ENCODE measurements at places on chromosomes 7 and 10.

- DNase-seq = no peak
These were observed 58.8 kb downstream of the WDR37 start for GRCh38 chr10:1114719-1115606.

GRCh38 chr10:5291501-5292195, 73.1 kb upstream of the UCN3 start:
- DNase-seq = no peak

GRCh38 chr7:100896732-100897608, 1.3 kb upstream of the ACHE start:
- peak; percentile 57 for DNase-seq

DNA sequence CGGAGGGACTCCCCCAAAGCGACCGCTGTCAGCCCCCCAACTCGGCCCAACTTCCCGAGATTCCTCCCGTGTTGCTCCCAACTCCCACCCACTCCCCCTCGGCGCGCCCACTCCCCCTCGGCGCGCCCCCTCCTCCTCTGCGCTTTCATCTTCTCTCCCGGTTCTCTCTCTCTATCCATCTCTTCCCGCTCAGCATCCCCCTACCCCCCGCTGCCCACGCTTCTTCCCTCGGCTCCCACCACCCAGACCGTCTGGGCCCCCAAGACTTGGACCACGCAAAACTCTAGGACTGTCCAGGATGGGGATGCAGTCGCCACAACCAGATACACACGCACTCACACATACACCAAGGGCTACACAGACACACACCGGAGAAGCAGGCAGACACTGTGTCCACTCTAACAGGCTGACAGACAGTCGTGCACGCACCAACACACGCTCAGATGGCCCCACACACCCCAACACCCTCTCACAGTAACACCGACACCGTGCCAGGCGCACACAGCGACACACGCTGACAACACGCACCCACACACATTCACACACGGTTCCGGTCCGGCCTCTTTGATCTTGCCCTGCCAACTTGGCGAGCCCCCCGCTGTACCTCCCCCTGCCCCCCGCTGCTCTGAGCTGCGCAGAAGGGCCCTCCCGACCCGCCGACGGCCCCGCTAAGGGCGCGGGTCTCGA, 1.1 kb downstream of the GRID1 start:
- no peak for DNase-seq

DNA sequence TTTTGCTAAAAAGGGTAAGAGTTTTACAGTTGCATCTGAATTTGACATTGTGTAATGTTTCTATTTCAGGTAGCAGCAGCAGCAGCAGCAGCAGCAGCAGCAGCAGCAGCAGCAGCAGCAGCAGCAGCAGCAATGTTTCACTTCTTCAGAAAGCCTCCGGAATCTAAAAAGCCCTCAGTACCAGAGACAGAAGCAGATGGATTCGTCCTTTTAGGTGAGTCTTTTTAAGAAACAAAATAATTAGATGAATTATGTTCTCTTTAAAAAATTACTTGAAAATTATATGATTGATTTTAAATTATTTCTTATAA, 32.6 kb downstream of the UMAD1 start:
- DNase-seq = no peak

DNA sequence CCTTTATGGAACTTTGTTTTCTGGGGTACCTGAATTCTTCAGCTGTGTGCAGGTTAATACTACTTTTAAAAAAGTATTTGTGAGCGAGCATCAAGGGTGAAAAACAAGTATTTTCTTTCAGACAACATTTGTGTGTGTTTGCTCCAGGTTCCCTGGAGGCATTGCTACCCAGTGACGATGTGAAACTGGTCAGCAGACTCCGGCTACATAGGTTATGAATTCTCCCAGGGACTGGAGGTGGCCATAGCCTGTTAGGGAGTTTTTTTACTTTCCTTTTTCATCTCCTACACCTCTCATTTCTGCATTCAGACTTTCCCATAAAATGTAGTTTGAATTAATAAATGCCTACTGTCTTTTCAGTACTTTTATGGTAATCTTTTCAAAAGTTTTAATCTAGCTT, 7.6 kb downstream of the AKR1D1 start:
- no peak for DNase-seq

DNA sequence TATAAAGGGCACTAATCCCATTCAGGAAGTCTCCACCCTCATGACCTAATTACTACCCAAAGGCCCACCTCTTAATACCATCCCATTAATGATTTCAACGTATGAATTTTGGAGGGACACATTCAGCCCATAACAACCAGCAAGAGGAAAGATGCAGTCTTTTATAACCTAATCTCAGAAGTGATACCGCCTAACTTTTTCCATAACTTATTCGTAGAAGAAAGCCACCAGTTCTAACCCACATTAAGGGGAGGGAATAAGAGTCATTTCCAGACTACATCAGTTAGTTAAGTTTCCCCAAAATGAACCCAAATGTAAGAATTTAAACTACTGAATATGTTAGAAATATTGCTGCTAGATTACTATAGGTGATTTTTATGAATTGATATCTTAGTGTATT, 32.1 kb upstream of the LHFPL3 start:
- no peak for DNase-seq

- DNase-seq = no peak
These were observed 43.7 kb downstream of the KIAA1549 start for GRCh38 chr7:138937484-138937883.

DNA sequence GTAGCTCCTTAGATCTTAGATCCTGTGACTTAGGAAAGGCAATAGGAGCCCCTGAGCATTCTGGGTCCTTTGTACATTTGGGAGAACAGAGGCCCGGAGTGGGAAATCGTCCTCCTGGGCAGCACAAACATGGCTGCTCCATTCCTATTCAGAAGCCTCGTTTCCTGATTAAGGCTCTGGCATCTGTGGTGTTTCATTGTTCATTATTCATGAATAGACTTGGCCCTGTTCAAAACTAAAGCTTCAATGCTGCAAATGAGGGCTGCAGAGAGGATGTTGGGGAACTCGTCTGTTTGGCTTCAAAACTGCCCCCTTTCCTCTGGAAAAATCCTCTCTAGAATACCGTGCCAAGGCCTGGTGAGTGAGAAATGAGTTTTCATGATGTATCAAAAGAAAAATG, 3.4 kb upstream of the HTRA1 start:
- DNase-seq = no peak

DNA sequence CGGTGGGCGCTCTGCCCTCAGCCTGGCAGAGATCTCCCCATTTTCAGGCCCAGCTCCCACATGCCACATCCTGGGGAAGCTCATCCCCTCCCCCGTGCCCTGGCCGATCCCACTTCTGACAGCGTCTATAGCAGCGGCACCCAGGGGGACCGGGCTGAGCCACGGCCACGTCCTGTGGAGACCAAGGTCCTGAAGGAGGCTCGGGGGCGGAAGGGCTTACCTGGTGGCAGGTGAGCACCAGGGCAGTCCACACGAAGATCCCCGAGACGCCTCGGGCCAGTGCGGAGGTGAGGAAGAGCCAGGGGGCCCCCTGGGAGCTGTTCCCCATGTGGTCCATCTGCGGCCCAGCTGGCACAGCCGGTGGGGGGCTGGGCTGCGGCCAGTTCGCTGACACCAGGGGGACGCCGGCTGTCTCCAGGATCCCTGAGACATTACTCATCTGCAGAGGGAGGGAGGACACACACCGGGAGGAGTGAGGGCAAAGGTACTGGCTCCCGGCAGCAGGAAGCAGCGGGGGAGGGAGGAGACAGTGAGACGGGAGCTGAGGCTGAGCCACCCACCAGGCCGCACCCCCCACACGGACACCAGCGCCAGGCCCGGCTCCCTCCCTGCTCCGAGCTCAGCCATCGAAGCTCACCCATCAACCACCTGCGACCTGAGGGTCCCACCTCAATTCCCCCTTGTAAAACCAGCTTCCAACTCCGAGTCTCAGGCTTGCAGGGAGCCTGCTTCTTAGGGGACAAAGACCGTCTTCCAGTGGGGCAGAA, 776 bp downstream of the TMEM184A start:
- DNase-seq = no peak

DNA sequence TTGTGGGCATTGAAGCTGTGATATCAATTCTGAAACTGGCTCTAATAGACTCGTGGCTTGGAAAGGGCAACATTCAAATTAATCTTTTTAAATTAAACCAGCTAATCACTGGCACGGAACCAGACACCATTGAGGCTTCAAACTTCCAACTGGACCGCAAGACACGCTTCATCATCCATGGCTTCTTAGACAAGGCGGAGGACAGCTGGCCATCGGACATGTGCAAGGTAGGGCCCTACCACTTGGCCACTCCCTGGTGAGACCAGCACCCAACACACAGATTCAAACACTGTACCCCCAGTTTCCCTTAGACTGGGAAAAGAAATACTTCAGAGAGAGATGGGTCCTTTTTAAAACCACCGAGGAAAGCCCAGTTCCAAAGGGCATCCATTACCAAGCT, 5.1 kb downstream of the PNLIPRP2 start:
- DNase-seq = no peak

GRCh38 chr7:16891338-16891737, 9.6 kb upstream of the AGR3 start:
- peak; percentile 7 for DNase-seq

GRCh38 chr10:59872892-59873463, 33.4 kb downstream of the CCDC6 start:
- no peak for DNase-seq

GRCh38 chr7:155490697-155491628, 33.0 kb downstream of the EN2 start:
- DNase-seq = peak; percentile 52
